ENCODE measurements at places on chromosomes 4 and X.

DNA sequence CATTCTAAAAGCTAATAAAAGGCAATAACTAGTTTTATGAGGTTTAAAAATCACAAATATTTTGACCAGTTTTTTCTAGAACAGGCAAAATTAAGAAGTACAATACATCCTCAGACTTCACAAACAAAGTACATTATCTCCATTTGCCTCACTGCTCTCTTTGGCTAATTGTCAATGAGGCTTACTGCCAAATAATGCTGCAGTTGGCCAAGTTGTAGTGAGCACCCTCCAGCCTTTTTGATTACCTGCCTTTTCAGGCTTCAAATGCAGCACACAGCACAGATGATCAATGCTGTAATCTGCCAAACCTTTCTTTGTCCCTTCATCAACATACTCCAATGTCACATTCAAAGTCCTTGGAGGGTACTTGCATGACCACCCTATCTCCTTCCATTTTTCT is 605.2 kb downstream of the KLHL13 start:
- no peak for DNase-seq

GRCh38 chr4:101699441-101700124 is 90.9 kb upstream of the BANK1 start:
- no peak for DNase-seq

DNA sequence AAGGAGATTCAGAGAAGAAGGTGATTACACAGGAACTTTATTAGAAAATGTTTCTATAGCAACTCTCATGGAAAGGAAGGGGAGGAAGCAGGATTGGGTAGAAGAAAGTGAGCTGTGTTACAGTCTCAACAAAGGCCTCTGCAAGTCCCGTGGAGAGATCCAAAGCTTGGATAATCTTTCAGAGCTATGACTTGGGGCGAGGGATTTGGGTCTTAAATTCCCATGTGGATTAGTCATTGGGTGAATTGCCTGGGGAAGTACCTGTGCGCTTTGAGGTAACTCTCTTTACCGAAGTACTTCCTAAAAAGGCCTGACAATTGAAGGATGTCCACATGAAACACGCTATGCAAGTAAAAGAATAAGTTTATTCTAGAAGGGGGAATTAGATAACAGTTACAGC is 133.8 kb upstream of the ANKRD50 start:
- DNase-seq = no peak

DNA sequence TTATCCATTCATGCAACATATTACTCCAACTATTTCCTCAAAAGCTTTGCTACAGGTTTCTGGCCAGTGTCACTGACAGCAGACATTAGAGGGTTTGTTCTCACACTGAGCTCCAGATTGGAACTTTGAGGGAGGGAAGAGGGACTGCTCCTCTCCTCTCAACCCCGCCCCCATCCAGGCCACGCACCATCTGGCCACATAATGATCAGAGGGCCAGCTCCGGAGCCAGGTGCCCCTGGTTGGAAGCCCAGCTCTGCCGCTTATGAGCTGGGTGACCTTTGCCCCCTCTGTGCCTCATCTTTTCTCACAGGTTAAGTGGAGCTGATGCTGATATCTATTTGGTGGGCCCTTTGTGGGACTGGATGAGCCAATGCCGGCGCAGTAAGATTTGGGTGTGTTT is 55.8 kb downstream of the C4orf50 start:
- no peak for DNase-seq

GRCh38 chr4:184854673-184855072 is 28.9 kb upstream of the ACSL1 start:
- no peak for DNase-seq

GRCh38 chr4:41318839-41319530 is 62.3 kb downstream of the UCHL1 start:
- DNase-seq = peak; percentile 56

DNA sequence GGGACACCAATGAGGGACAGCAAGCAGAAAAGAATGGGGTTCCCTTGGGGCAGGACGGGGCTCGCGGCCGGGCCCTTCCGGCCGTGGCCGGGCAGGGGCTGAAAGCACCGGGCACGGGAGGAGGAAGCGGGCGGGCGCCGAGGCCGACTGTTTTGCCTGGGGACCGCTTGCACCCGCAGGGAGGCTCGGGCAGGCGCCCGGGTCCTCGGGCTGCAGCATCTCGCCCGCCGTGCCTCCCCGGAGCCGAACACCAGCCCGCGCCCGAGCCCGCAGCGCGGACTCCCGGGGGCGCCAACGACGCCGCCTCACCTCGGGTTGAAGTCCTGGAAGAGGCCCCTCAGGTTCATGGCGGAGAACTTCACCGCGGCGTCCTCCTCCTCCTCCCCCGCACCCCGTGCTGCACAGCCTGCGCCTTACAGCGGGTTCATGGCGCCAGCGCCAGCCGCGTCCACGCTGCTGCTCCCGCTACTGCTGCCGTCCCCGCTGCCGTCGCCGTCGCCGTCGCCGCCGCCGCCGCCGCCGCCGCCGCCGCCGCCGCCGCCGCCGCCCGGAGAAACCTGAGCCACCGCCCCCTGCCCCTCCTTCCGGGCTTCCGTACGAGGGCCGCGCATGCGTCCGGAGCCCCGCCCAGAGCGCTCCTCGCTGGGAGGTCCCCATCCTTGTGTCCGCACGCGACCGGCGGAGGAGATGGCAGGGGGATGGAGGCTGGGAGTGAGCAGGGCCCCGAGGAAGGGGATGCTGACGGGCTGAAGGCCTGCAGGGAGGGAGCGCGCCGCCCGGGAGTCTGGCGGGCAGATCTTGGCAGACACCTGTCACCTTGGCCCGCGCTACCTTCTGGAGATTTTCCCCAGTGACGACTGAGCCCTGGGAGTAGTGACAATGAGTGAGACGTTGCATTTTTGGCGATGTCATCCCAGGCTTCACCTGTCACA is at the start of gene TMEM185A:
TMEM185A (minus strand) TSS at position 559 of the 932 bp plus-strand sequence; CDS start at position 347, 212 bp downstream.
- DNase-seq = peak; percentile 67

GRCh38 chr4:159358226-159358625 is 255.3 kb downstream of the RAPGEF2 start:
- DNase-seq = peak; percentile 81

GRCh38 chr4:37968747-37969146 is 8.5 kb downstream of the PTTG2 start:
- DNase-seq = no peak

- peak; percentile 69 for DNase-seq
Observed at GRCh38 chrX:10749113-10749512, 128.7 kb upstream of the MID1 start.

DNA sequence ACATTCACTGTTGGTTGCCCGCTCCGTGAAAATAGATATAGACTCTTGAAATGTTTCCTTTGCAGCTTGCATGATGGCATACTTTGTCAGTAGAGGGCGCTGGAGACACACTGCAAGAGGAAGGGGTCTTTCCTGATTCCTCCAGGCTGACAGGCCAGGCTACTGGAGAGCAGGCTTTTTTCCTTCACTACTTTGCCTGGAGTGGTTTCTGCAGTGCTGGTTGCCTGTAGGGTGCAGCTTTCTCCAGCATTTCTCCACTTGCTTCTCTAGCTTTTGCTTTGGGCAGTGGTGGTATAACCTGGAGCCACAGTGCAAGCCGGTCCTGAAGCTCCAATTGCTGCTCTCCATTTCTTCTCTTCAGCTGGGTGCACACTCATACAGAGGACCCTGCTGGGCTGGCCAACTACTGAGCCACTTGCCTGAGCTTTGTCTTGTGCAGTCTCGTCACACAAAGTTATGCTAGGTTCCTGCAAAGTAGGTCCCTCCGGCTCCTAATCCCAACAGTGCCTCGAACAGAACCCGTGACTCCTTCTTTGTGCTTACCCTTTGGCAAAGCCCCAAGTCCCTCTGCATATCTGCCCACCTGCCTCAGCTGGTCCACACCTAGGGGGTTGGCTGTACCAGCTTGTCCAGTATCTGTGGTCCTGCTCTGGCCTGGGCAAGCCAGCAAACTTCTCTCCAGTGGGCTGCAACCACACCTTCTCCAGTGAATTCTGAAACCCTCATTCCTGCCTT is 46.3 kb downstream of the RASSF6 start:
- peak; percentile 81 for DNase-seq

- no peak for DNase-seq
Observed at GRCh38 chrX:20147561-20147960, 5.9 kb upstream of the EIF1AX start.

- no peak for DNase-seq
Observed at GRCh38 chr4:18318682-18319388, 297.3 kb upstream of the LCORL start.

GRCh38 chr4:168857546-168858314 is 152.3 kb downstream of the CBR4 start:
- peak; percentile 46 for DNase-seq

DNA sequence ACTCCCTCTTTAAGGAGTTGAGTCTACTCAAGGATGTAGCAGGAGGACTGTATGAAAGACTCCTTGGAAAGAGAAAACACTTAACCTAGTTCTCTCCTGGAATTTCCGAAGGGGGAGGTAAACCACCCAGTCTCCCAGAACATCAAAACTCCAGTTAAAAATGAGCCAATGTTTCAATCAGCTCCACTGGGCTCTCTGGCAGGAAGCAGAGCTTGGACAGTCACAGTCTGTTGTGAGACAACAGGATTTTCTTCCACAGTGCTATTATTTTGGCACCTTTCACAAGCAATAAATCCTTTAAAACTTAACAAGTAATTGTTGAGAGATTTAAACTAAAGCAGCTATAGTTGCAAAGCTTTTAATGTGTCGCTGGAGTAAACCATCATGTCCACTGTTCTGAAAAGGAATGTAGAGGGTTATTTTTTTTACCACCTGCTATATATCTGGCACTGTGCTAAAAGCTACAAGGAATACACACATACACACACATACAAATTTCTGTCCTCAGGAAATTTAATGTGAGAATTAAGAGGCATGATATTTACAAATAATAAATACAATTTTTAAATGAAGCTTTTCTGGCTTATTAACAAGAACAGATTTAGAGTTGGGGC is 229.2 kb upstream of the INTU start:
- DNase-seq = no peak

- no peak for DNase-seq
Observed at GRCh38 chrX:113157496-113157895, 316.9 kb upstream of the AMOT start.

DNA sequence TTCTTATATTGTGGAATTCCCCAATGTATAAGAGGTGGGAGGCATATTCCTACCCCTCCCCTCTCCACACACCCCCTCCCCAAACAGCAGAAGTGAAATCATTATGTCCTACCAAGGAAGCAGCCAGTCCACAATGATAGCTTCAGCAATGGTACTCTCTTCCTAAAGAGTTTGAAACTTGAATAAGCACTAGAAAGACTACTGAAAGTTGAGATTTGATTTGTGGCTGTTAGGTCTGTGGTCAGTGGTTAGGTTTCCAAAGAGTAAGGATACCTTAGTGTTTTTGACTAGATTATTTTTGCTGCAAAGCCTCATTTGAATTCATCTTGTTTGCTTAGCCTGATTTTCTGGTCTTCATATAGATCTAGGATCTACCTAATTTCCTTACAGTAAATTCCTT is 242.2 kb downstream of the DKK2 start:
- no peak for DNase-seq

GRCh38 chr4:41640906-41641305 is 102.9 kb downstream of the LIMCH1 start:
- no peak for DNase-seq

- no peak for DNase-seq
Observed at GRCh38 chrX:150256297-150256650, 106.8 kb upstream of the MAMLD1 start.

GRCh38 chr4:124123721-124124120 is 588.8 kb downstream of the ANKRD50 start:
- DNase-seq = no peak

GRCh38 chr4:110344165-110344564 is 131.8 kb upstream of the ENPEP start:
- DNase-seq = peak; percentile 10

GRCh38 chr4:23945451-23946017 is 55.7 kb upstream of the PPARGC1A start:
- peak; percentile 86 for DNase-seq

DNA sequence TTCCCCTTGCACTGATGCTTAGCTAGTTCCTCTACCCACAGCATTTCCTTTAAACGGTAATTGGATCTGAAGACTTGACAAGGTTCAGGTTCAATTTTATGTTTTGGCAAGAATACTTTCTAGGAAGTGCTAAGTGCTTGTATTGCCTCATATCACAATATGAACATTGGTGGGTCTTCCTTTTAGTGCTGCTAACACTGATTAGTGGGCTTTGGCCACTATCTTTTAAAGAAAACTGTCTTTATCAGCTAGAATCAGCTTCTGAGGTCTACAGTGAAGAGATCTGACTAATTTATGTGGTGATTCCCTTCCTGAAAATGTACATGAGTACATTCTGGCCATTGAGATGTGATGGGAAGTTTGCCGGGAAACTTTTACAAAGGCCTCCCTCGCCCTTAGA is 316.7 kb upstream of the KLF3 start:
- no peak for DNase-seq

DNA sequence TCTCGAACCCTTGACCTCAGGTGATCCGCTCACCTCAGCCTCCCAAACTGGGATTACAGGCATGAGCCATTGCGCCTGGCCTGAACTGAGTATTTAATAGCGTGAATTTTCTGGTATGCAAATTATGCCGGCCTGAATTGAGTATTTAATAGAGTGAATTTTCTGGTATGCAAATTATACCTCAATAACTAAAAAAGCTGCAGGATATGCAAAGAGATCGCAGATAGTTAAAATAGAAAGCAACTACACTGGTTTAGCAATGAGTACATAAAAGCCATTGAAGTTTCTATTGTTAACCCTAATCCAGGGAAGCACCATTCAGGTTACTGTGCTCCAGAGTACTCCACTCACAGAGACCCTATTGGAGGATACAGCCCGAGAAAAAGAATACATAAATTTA is 22.8 kb downstream of the FBXW7 start:
- DNase-seq = no peak

GRCh38 chr4:2341911-2342652 is 76.4 kb downstream of the ZFYVE28 start:
- no peak for DNase-seq

DNA sequence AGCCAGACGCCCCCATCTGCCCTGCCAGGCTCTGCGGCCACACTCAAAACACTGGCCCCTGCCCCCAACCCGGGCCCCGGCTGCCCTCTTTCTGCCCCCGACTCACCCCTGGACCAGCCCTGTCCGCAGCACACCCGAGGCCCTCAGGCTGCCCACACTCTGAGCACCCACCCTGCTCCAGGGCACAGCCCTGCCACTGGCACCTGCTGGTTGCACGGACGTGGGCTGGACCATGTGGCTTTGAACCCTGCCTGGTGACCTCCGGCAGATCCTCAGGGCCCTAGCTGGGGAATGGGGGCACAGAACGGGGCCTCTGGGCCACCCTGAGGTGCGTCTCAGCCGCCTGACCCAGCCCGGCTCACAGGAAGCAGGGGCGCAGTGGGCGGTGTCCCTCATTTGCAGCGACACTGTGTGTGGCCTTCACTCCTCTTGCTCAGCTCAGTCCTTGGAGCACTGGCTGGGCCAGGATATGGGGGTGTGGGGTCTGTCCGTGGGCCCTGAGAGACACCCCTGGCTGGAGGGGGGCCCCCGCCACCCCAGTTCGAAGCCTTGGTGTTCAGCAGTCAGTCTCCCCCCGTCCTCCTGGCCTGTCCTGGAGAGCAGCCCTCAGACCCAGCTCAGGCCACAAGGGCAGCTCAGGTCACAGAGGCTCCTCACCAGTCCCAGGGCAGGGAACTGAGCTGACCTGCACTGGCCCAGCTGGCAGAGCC is 73.2 kb downstream of the FAM53A start:
- DNase-seq = no peak

GRCh38 chrX:64150775-64151174 is 54.7 kb downstream of the AMER1 start:
- no peak for DNase-seq

GRCh38 chr4:73608689-73609594 is 11.3 kb downstream of the RASSF6 start:
- DNase-seq = peak; percentile 76
